ENCODE measurements at places on chromosomes 4 and X.

DNA sequence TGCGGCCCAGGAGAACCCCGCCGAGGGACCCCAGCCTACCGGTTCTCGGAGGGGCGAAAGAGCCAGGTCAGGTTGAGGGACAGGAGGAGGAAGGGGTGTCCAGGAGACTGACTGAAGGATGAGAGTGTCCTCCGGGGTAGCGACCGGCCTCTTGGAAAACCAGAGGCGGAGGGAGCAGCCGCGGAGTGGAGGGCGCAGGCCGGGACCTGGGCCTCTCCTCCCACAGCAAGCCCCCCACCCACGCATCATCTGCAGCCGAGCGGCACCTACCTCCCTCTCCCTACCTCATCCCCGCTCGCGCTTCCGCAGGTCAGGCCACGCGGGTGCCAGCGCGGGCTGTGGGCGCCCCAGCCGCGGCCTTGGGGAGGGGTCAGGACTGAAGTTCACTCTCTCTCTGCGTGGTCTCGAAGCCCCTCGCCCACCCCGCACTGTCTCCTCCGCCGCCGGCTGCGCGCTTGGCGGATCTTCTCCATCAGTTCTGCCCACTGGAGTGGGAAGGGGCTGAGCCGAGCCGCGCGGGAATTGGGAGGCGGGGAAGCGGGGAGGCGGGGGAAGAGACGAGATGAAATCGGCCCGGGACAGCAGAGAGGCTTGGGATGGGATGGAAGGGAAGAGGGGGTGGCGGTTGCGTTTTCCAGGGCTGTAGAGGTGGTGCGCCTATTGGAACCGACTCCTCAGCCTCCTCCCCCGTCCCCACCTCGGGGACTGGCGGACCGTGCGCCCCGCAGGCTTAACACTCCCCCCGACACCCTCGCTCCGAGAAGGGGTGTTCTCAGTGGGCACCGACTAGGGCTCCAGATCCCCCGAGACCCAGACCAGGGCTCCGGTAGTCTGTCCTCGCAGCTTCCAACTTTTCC is 1.8 kb downstream of the NLGN4X start:
- DNase-seq: no peak

GRCh38 chr4:114423582-114423981 is 175.0 kb upstream of the UGT8 start:
- DNase-seq: no peak

GRCh38 chr4:173174594-173175012 is 6.0 kb downstream of the GALNT7 start:
- DNase-seq: no peak

GRCh38 chr4:77344001-77344400 is 187.0 kb downstream of the CCNG2 start:
- no peak for DNase-seq

DNA sequence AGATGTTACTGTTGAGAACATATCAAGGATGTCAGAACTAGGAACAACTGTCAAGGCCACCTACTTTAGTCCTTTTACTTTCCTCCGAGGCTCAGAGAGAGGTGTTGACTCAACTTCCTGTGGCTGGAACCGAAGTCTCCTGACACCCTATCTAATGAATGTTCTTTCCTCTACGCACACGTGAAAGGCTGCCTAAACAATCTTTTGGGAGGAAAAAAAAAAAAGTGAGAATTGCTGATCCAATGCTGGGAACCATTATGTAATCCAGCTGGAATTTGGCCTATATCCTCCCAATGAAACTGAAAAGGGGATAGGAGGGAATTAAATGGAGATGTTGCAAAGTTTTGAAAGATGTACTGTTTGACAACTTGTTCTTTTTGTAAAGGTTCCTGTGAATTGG is 8.3 kb upstream of the MAP7D3 start:
- no peak for DNase-seq

DNA sequence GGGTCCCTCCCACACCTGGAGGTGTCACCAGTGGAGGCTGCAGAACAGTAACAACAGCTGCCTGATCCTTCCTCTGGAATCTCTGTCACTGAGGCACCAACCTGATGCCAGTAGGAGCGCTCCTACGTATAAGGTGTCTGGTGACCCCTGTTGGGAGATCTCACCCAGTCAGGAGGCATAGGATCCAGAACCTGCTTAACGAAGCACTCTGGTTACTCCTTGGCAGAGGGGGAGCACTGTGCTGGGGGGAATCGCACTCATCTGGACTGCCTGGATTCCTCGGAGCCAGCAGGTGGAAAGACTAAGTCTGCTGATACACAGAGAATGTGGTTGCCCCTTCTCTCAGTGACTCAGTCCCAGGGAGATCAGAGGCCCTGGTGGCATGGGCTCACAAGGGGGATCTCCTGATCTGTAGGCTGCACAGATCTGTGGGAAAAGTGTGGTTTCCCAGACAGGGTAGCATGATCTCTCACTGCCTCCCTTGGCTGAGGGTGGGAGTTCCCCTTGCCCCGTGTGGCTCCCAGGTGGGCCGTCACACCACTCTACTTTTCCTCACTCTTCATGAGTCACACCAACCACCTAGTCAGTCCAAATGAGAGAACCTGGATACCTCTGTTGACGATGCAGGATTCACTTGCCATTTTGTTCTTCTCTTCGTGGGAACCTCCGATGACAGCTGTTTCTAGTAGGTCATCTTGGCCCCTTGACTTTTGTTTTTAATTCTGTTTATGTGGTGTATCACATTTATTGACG is 305.9 kb downstream of the IDS start:
- DNase-seq: no peak
